Activated gamma-delta T cell treated with Interleukin-2 at 50 U/mL for 16 hours (primary cell): ENCODE measurements at places on chromosomes 13 and 19.

GRCh38 chr19:14248578-14249011 is 42.6 kb upstream of the ADGRL1 start:
- peak; percentile 34 for DNase-seq

DNA sequence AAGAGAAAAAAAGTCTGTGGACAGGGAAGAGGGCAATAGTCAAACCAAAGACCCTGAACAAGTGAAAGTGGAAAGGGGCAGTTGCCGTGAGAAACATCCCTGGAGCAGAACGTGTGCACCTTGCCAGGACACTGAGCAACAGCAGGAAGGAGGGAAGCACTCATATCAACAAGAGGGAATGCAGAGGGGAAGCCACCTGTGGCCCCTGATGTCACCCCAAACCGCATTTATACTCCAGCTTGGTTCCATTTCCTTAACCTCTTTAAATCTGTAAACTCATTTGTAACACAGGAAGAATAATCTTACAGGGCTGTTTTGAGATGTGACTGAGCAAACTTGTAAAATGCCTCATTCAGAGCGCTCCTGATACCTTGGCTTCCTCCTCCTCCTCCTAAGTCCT is 698.8 kb downstream of the DIAPH3 start:
- no peak for DNase-seq

- peak; percentile 16 for DNase-seq
Measured at GRCh38 chr19:21569494-21569865, 64.1 kb downstream of the ZNF429 start.

GRCh38 chr13:99961636-99962035 is 9.9 kb downstream of the ZIC5 start:
- no peak for DNase-seq

DNA sequence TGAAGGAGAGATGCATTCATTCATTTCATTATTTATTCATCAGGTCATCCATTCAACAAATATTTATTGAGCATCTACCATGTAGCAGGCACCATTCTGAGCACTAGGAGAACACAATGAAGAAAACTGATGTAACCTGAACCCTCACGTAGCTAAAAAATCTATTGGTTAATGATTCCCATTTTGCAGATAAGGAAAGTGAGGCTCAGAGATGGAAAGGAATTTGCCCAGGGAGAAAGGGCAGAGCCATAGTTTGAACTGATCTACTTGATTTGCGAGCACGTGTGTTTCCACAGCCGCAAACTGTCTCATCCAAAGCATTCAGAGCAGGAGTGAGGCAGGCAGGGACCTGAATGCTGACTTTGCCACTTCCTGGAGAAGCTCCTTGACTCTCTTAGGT is 2.7 kb downstream of the KLK8 start:
- no peak for DNase-seq
